ENCODE measurements at places on chromosomes 4 and X.

DNA sequence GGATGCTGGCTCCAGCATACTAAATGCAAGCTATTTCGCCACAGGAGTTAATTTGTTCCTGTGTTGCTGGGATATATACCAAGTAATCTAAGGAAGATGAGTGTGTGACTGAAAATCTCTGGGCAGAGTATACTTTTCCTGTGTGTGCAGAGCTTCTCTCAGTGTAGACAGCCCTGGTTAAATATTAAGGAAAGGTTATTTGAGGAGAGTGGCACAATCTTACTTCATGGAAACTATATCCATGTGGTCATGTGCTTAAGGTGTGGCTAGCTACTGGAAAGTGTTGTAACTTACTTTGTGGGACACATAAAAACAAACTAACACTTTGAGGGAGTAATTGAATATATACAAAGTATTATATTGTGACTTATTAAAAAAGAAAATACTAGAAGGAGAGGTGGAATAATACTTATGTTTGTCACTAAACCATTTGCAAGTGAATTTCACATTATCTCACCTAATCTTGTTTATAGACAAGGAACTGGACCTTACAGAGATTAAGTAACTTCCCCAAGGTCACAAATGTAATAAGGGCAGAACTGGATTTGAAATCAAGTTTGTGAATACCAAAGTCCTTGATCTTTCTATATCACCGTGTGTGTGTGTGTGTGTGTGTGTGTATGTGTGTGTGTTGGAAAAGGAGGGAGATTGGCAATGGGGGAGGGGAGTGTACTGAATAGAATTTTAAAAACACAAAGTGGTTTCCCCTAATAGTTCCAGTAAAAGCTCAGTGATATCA lies 408.2 kb upstream of the NR3C2 start:
- no peak for DNase-seq

- no peak for DNase-seq
Observed at GRCh38 chrX:9644335-9644734, 121.3 kb downstream of the GPR143 start.

GRCh38 chr4:17155486-17155885 lies 257.0 kb upstream of the LDB2 start:
- DNase-seq, result no peak

- DNase-seq, result no peak
Observed at GRCh38 chrX:153499341-153499740, 4.6 kb downstream of the BGN start.

DNA sequence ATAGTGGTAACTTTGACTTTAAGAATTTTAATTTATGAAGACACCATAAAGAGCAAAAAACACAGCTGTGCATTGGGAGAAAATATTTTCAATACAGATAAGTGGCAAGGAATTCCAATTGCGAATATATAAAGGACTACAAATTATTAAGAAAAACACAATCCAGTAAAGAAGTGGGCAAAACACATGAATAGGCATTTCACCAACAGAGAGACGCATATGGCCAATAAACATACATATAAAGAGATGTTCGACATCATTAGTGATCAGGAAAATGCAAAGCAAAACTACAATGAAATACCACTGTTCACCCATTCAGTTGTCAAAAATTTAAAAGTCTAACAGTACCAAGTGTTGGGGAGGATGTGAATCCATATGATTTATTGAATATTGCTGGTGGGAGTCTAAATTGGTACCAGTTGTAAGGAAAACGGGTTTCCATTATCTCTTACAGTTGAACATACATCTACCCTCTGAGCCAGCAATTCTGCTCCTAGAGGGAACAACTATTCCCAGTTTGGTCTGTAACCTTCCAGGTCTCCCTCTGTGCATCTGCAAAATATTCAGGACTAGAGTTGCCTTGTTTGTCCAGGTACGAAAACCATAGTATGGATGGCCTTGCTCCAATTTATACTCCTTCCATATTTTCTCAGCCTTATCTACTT lies 1.7 kb upstream of the MPP1 start:
- DNase-seq, result no peak

GRCh38 chr4:127448986-127449385 lies 183.8 kb upstream of the INTU start:
- no peak for DNase-seq

- DNase-seq, result no peak
Observed at GRCh38 chr4:123869286-123870215, 473.0 kb downstream of the SPRY1 start.

DNA sequence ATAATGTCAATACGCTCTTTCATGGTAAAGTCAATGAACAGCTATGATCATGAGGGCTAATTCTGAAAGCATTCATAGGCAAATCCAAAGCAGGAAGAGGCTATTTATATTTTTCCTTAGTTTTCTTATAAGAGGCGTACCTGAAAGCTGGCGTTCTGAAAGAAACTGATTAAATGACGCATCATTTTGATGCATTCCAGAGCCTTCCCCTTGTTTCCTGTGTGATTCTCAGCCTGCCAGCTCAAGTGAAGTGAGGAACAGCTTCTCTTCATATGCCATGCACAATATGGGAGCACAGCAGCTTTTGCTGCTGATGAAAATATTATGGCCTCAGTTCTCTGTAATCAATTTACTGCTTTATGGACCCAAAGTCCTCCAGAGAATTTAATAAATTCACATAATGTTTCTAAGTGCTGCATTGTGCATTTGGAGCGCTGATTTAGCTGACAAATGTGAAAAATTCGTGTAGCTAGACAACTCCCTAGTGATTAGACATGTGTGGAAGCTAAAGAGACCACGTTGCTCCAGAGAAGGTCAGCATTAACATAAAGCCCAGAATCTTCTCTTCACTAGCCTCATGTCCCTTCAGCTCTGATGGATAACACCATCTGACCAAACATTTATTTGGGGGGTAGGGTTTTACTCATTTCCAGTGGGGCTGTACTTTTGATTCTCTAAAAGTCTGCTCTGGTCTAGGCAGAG lies 110.8 kb downstream of the GPAT3 start:
- no peak for DNase-seq

GRCh38 chrX:3803713-3804112 lies 90.3 kb upstream of the PRKX start:
- DNase-seq, result no peak

DNA sequence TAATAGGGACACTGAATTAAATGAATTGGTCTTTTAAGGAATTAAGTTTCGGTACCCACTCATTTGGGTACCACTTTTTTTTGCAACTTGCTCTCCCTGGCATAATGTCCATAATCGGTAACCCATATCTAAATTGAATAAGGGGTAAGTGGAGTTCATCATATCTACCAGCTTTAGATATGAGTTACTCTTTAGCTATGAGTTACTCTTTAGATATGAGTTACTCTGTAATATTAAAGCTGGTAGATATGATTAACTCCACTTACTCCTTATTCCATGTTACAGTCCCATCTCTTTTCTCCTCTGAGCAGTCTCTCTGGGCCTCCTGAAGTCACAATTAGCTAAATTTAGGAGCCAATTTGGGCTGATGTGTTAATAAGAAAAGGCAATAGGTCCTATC lies 85.7 kb downstream of the TEX13C start:
- no peak for DNase-seq

GRCh38 chr4:13891544-13891939 lies 264.0 kb upstream of the BOD1L1 start:
- DNase-seq, result no peak

- DNase-seq, result no peak
Observed at GRCh38 chr4:37223732-37224131, 20.8 kb upstream of the NWD2 start.

GRCh38 chrX:107654872-107655761 lies 26.8 kb downstream of the PRPS1 start:
- peak; percentile 31 for DNase-seq

GRCh38 chrX:44506678-44507077 lies 36.0 kb downstream of the FUNDC1 start:
- DNase-seq, result no peak

DNA sequence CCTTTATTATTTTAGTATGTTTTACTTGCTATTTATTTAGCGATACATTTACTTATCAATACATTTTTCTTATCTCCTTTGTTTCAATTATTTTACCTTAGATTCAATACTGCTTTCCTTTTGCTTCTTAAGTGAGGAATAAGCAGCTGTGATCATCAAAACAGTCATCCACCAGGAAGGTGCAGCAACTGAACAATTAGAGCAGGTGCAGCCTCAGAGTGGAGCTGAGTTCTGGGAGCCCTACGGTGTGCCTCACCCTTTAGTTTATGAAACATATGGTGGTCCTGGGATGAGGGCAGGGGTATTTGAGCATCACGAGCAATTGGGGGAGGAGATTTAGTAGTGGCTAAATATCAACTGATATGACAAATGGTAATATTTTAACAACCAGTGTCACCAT lies 111.0 kb downstream of the FRYL start:
- DNase-seq, result no peak

DNA sequence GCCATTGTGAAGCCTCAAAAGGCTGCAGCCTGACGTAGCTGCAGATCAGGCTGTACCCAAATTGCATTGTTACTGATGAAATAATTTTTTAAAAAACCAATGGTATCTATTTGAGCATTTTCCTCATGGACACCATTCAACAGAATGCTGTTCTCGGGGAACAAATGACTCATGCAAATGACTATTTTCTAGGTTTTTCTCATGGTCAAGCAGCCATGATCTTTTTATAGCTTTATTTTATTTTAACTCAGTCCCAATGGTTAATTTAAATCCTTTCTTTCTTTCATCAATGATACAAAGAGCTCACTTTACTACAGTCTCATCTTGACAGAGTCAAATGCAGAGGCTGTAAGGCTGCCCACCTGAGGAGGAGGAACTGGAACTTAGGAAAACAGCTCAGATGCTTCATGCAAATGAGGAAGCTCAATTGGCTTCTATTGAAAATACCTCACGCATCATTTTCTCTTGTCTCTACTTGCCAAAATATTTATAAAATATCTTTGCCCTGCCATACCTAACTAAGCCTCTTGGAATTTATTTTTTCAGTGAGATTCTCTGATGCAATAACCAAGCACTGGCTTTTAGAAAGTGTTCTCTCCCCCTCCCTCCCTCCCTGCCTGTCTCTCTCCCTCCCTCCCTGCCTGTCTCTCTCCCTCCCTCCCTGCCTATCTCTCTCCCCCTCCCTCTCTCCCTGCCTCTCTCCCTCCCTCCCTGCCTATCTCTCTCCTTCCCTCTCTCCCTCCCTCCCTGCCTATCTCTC lies 81.0 kb downstream of the SORBS2 start:
- no peak for DNase-seq

- DNase-seq, result no peak
Observed at GRCh38 chr4:145012841-145013240, 85.2 kb downstream of the ANAPC10 start.

DNA sequence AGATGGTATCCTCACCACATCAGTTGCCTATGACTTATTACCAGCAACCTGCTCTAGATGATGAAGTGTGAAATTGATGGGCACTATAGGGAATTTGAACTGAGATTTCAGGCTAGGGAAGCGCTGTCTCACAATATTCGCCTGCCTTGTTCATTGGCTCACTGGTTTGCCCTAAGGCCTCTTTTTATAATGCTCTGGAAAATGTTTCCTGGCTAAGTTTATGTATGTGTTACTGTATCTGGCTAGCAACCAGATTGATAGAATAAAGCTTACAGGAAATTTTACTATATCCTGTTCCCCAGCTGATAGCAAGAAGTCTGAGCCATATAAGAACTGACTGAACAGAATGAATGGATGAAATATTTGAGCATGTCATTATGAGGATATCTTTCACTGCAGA lies 71.6 kb downstream of the GSTCD start:
- DNase-seq, result no peak

- DNase-seq, result no peak
Observed at GRCh38 chr4:5615496-5616075, 92.8 kb downstream of the EVC2 start.

GRCh38 chrX:125003746-125004446 lies 315.8 kb upstream of the TEX13C start:
- DNase-seq, result no peak

- DNase-seq, result no peak
Observed at GRCh38 chr4:87399954-87400353, 9.0 kb upstream of the HSD17B11 start.

GRCh38 chr4:103075894-103076746 lies 441 bp downstream of the SLC9B2 start:
- DNase-seq, result peak; percentile 39

DNA sequence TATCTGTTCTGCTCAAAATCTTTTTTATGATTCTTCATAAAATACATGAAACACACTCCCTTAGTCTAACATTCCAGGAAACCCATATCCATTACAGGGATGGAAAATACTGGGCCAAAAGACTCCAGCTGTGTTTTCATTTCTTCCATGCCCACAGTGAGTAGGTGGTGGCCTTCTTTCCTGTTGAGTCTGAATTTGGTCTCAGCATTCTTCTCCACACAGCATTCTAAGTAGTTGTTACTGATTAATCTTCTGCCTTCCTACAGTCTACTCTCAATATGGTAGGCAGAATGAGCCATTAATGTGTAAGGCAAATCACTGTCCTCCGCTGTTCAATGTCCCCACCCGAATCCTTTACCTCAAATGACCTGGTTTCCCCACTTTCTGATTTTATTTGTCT lies 370.6 kb upstream of the RPS6KA3 start:
- DNase-seq, result no peak

GRCh38 chr4:109183931-109184490 lies 118.4 kb downstream of the COL25A1 start:
- no peak for DNase-seq

- DNase-seq, result no peak
Observed at GRCh38 chr4:20219521-20219920, 32.2 kb upstream of the SLIT2 start.

GRCh38 chrX:51456814-51457213 lies 39.6 kb downstream of the NUDT11 start:
- DNase-seq, result no peak

GRCh38 chrX:110001740-110002299 lies 1.1 kb upstream of the TMEM164 start:
- no peak for DNase-seq

GRCh38 chr4:182231080-182231479 lies 12.1 kb upstream of the TENM3 start:
- DNase-seq, result no peak

DNA sequence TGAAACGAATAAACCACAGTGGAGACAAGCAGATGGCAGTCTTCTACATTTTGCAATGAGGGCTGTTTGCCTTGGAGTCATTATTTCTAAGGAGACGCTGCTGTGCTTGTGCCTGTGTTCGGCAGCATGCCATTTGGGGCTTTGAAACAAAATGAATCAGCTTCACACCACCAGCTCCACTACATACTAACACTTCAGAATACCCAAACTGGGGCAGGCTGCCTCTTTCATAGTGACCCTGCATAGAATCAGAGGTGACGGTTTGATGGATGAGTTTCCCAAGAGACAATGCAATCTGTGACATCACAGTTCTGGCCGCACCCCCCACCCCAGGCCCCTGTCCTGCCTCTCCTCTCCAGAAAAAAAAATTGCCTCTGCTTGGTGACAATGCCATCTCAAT lies 57.1 kb upstream of the MID1 start:
- DNase-seq, result no peak

Data from lower leg skin (tissue), 4 donors.